ENCODE measurements at places on chromosomes 4 and X.

DNA sequence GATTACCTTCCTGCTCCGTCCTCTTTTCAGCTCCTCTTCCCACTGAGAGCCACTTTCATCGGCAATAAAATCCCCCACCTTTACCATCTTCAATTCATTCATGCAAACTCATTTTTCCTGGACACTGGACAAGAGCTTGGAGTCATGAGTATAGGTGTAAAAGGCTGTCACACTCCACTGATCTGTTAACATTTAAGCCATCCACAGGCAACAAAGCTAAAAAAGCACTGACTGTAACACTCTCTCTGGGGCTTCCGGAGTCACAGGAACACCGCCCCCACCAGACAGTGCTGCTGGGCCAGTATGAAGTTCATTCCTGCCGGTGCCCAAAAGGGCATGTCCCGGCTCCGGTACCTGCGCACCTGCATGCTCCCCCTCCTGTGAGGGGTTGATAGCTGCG lies 38.5 kb downstream of the MAGEB5 start:
- DNase-seq, result no peak

GRCh38 chrX:38657562-38657961 lies 96.2 kb downstream of the TSPAN7 start:
- DNase-seq, result no peak

- no peak for DNase-seq
These were observed 133.8 kb downstream of the PDGFC start for GRCh38 chr4:156837625-156838345.

DNA sequence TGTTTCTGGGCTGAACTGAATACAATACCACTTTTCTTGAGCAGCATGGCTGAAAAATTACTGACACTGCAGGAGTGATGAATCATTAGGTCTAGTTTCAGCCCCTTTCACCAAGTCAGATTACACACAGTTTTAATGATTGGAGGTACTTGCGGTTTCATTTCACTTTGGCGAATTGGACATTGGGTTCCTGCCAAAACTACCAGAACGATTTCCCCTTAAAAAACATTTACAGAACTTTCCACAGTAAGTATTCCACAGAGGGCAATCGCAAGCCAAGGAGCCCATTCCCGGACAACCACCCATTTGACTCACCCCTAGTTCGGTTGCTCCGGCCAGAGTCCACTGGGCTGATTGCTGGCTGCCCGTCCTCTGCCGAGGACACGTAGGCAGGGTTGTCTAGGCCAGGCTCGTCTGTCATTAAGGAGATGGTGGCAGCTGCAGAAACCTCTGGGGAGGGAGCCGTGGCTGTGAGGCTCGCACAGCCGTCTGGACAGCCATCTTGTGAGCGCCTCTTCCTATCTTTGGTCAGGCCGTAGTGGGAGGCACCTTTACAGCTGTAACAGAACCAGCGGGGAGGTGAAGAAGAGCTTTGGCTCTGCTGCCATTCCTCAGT lies 83.5 kb downstream of the LNX1 start:
- DNase-seq, result no peak

DNA sequence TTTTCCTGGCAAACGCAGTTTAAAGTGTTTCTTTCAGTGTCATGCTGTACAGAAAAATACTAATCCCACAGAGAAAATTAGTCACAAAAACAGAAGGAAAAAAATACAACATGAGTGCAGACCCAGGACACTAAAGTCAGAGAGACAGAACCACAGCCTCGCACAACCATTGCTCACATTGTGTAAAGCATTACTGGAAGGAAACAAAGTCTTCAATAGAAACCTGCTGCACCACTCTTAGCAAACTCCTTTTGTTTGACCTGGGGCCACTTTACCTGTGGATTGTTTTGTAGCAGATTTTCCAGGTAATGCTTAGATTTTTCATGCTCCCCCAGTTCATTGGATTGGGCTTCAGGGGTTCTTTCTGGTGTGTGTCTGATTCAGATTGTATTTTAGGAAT lies 131.8 kb upstream of the TMLHE start:
- no peak for DNase-seq

- DNase-seq, result no peak
These were observed 1408.8 kb downstream of the PCDH19 start for GRCh38 chrX:99001286-99001685.

- DNase-seq, result no peak
These were observed 274.8 kb upstream of the TENM3 start for GRCh38 chr4:181968371-181968770.

DNA sequence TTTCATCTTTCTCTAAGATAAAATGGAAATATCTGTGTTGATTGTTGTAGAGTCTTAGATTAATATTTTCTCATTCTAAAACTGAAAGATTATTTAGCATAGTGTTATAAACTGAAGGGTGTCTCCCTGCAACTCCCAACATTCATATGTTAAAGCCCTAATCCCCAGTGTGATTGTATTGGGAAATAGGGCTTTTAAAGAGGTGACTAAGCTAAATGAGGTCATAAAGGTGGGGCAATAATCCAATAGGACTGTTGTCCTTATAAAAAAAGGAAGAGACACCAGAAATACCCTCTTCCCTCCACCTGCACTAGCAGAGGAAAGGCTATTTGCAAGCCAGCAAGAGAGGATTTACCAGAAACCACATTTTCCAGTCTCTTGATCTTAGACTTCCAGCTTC lies 1626.4 kb downstream of the C4orf33 start:
- no peak for DNase-seq

Data from neuronal stem cell (in vitro differentiated cells).